ENCODE measurements at places on chromosomes 1 and 21. TPM values are rescaled to one million over a fixed set of nuclear protein-coding genes. Genes with fewer than 3 reads are reported as not detected.

KRTAP21-1 gene
- not detected for total RNA-seq

VHLL gene
- total RNA-seq = 0.49 TPM

CNTN2 gene
- not detected for total RNA-seq

PAQR6 gene
- 21.5 TPM for total RNA-seq

PLXNA2 gene
- total RNA-seq = 69.7 TPM

OR2AK2 gene
- not detected for total RNA-seq

CNIH3 gene
- total RNA-seq = 3.4 TPM

SMG7 gene
- total RNA-seq = 107 TPM

KCNJ10 gene
- not detected for total RNA-seq

C1QC gene
- not detected for total RNA-seq

AKR7A3 gene
- 0.40 TPM for total RNA-seq

NTRK1 gene
- total RNA-seq = 0.33 TPM

ROR1 gene
- total RNA-seq = 4.6 TPM

CRP gene
- 0.26 TPM for total RNA-seq

GBP6 gene
- total RNA-seq = not detected

CREG1 gene
- total RNA-seq = 154 TPM

PDZK1 gene
- total RNA-seq = 0.20 TPM

ELAVL4 gene
- not detected for total RNA-seq

TMEM125 gene
- 3.8 TPM for total RNA-seq

MRTO4 gene
- total RNA-seq = 37.3 TPM

All from MCF 10A (cell line).